Muscle of leg (tissue), 16 donors: ENCODE measurements at places on chromosomes 7 and 10.

DNA sequence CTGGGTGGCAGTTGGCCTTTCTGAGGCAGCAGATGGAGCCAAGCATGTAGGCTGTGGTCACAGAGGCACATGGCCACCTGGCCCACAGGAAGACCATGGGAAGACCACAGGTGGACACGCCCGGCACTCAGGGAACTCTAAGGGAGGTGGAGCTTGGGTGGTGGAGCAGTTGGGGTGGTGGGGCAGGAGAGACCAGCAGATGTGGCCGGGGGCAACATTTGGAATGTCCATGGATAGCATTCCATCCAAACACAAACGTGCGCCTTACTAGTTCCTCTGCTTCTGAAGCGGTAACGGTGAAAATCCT, 290.9 kb downstream of the PTPRN2 start:
- no peak for DNase-seq

DNA sequence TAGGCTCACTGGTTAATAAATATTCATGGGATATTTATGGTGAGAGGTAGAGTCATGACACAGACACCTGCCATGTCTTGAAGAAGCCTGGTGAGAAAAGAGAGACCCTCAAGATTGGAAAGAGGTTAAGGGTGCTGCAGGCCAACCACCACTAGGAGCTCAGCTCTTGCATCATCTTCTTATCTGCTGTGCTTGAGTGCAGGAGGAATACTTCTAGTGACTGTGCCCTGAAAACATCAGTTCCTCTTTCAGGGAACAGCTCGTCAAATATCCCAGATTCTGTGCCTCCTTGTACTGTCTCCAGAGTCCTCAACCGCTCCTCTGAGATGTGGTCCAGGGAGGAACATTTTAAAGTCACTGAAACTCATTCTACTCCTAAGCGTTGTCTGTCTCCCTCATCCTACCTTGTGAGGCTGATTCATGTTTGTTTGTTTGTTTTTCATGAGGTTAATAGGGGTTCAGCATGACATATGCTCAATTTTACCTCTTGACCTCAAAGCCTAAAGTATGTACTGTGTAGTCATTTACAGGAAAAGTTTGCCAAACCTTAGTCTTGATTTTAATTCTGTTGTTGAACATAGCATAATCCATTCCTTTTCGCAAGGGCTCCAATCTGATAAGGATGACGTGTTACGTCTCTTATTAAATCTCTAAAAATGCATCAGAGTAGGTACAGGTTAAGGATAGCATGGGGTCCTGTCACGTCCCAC, 293.1 kb downstream of the C7orf25 start:
- DNase-seq: no peak

GRCh38 chr10:6068006-6068405, 5.8 kb upstream of the IL2RA start:
- no peak for DNase-seq

DNA sequence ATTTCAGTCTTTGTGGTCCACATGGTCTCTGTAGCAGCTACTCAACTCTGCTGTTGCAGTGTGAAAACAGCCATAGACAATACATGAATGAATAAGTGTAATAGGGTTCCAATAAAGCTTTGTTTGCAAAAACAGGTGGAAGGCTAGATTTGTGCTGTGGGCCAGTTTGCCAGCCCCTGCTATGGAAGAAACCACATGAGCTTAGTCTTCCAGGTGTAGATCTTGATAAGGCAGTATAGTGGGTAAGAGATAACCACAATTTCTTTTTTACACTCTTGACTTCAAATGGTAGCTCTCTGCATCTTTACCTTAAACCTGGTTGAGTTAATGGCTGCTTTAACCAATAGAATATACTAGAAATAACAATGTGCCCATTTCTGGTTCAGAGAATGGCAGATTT, 135.0 kb upstream of the PALS2 start:
- no peak for DNase-seq

DNA sequence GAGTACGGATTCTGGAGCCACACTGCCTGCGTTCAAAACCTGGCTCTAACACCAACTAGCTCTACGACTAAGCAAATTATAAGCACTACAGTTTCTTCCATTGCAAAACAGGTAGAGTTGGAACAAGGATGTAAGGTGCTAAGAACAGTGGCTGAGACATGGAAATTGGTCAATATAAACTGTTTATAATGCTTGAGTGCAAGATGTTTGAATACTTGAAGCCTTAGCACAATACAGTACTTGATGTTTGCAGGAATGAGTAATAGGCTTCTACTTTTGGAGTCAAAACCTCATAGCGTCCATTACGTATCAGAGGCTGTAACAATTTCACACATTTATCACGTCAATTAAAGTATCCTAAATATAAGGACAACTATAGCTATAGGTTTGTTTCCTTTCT, 6.9 kb downstream of the NT5C2 start:
- no peak for DNase-seq

DNA sequence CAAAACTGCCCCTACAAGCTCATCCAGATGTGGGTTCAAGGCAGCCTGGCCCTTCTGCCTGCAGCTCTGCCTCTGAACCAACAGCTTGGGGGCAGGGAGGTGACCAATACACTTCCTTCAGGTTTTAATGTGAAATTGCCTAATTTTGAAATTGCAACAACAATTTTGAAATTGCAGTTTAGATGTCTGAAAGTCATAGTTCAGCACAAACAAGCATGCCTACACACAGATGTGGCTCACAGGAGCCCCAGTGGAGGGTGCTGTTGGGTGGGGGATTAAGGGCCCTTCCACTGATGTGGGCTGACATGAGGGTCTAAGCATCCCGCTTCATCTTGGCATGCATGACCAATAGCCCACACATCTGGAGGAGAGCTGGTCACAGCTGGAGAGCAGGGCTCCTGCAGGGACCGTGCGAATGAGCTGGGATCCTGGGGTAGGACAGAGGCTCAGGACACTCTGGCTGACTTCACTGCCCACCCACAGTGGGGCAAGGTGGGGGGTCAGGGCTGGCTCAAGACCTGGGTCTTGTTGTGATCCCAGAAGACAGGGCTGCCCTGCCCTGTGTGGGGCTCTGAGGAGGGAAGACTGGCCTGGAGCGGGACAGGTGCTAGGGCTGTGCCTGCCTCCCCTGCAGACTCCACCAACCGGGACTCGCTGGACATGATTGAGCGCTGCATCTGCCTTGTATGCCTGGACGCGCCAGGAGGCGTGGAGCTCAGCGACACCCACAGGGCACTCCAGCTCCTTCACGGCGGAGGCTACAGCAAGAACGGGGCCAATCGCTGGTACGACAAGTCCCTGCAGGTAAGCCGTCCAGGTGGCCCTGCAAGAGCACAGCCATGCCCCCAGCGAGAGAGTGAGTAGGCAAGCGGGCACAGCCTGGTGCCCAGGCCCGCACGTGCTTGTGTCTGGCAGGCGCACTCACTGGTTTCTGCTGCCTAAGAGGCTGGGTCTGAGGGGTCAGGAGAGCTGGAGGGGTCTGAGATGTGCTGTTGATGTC, 32.3 kb downstream of the CHAT start:
- no peak for DNase-seq

- DNase-seq: no peak
Measured at GRCh38 chr10:127374074-127374680, 174.9 kb upstream of the NPS start.

- no peak for DNase-seq
Measured at GRCh38 chr7:107528461-107528860, 35.3 kb downstream of the COG5 start.

GRCh38 chr10:119416855-119417254, 125.7 kb downstream of the RGS10 start:
- DNase-seq: peak; percentile 65

DNA sequence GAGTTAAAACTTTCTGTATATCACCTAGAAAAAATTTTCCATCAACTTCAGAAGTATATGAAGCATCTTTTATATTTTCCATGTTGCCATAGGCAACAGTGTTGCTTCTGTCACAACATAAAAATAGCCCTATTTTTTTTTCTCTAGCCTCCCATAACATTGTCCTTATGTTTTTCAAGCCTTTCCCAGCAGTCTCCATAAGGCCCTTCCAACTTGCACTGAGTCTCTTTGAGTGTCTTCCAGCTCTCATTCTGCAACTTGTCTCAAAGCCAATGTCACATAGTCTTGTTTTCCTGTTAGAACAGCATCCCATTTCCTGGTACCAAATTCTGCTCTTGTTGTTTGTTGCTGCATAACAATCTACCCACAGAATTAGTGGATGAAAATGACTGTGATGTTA, 1055.5 kb upstream of the GHITM start:
- DNase-seq: peak; percentile 90

DNA sequence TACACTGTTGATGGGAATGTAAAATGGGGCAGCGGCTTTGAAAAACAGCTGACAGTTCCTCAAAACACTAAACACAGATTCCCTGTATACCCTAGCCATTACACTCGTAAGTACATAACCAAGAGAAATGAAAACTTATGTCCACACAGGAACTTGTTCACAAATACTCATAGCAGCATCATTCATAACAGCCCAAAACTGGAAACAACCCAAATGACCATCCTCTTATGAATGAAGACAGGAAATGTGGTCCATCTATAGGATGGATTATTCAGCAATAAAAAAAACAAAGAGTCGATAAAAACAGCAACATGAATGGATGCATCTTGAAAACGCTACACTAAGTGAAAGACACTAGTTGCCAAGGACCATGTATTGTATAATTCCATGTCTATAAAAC, 23.7 kb downstream of the NMT2 start:
- no peak for DNase-seq

DNA sequence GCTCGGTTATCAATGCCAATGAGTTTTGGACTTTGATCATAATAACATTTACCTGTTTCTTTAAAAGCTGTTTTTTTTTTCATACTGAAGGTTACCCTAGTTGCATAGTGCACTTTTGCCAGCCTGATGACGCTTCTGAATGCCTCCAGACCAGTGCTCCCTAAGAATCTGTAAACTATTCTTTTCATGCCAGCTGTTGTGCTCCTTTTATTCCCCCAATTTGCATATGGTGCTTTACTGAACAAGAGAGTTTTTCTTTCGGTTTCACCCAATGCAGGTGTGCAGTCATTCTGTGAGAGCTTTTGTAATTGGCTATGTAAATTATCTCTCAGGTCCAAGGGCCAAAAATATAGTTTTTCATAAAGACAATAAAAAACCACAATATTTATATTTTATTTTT, 48.1 kb upstream of the GLCCI1 start:
- DNase-seq: peak; percentile 4

GRCh38 chr7:47952224-47952623, 4.0 kb upstream of the PKD1L1 start:
- DNase-seq: no peak

DNA sequence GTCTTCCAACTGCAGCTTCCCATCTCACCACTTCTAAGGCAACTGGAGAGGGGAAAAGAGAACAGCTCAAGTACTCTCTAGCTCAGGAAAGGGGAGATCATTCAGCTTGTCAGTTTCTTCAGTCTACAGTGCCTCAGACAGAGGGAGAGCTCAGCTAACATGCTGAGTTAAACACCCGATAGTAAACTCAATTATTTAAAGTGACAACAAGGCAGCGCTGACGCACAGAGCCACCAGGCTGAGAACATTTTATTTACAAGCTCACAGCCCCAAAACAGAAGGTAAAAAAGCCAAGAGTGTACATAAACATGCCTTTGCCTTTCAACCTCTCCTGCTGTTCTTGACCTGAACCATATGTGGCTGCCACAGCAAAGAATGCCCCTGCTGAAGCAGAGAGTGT, 10.1 kb upstream of the CUZD1 start:
- no peak for DNase-seq

- no peak for DNase-seq
Measured at GRCh38 chr10:71277914-71278665, 41.0 kb upstream of the SLC29A3 start.

- peak; percentile 79 for DNase-seq
Measured at GRCh38 chr10:5559642-5560141, 34.9 kb downstream of the CALML3 start.

GRCh38 chr10:61410353-61411070, 42.7 kb downstream of the TMEM26 start:
- no peak for DNase-seq

- DNase-seq: peak; percentile 30
Measured at GRCh38 chr7:22934023-22934422, 79.9 kb downstream of the HYCC1 start.

DNA sequence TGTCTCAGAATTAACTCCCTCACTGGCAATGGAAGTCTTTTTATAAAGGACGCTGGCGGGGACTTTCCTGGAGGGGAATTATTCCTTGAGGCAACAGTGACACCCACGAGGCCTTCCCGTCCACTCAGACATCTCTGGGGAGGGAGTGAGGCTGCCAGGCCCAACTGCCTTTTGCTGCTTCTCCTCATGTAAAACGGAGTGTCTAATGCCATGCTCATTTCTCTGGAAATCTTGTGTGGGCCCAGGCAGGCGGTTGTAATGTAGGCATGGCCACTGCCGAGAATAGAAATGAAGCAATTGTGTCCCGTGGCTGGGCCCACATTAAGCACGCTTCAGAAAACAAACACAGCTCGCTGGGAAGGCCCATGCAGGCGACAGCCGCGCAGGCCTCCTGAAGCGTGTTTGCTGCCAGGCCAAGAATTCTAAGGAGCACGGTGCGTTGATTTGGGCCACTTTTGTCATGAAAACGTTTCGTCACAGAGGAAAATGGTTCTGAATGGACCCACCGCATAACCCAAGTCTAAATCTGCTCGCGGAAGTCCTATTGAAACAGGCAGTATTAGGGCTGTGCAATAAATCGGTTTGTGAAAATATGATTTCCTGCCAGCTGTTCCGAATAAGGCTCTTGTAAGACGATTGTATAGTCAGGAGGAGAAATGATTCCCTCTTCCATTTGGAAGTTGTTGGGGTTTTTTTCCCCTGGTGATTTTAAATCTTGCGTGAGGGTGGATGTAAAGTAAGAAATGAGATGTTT, 104.2 kb upstream of the CHST15 start:
- DNase-seq: peak; percentile 79

- DNase-seq: peak; percentile 50
Measured at GRCh38 chr10:112803961-112804401, 146.1 kb upstream of the TCF7L2 start.

DNA sequence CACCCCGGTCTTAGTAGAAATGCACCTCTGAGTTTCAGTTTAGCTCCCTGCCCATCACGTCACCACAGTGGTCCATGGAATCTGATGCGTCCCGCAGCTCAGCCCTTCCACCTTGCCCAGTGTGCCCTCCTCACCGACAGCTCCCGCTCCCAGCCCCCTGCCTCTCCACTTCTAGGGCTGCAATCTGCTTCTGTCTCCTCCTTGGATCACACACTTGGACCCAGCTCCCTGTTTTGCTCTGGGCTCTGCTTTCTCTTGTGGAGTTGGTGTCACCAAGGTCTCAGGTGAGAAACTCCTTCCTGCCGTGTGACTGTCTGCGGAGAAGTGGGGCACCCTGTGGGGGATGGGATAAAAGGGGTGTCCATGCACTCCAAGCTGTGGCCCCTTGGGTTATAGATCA, 37.9 kb downstream of the GPR26 start:
- DNase-seq: no peak
